Neural crest cell (in vitro differentiated cells): ENCODE measurements at places on chromosomes 3 and 15. TPM values are rescaled to one million over a fixed set of nuclear protein-coding genes. Genes with fewer than 3 reads are reported as not detected.

The MAP4 gene
- total RNA-seq, result 141 and 150 TPM in 2 replicates

The NR2E3 gene
- total RNA-seq, result not detected in 2 replicates

The ENTPD3 gene
- total RNA-seq, result not detected in 2 replicates

The ANKRD34C gene
- total RNA-seq, result not detected in 2 replicates

The GOLGA8S gene
- 0.25 and 0.33 TPM in 2 replicates for total RNA-seq

The GPR87 gene
- total RNA-seq, result not detected in 2 replicates

The NLGN1 gene
- 18.6 and 20.0 TPM in 2 replicates for total RNA-seq

The LMCD1 gene
- total RNA-seq, result 28.4 and 29.0 TPM in 2 replicates

The SPTBN5 gene
- total RNA-seq, result 0.77 and 1.1 TPM in 2 replicates

The EPHA6 gene
- 0.66 and 0.96 TPM in 2 replicates for total RNA-seq

The STARD5 gene
- total RNA-seq, result 2.4 and 2.7 TPM in 2 replicates

The NGRN gene
- 126 and 132 TPM in 2 replicates for total RNA-seq

The XIRP1 gene
- total RNA-seq, result not detected in 2 replicates

DNA sequence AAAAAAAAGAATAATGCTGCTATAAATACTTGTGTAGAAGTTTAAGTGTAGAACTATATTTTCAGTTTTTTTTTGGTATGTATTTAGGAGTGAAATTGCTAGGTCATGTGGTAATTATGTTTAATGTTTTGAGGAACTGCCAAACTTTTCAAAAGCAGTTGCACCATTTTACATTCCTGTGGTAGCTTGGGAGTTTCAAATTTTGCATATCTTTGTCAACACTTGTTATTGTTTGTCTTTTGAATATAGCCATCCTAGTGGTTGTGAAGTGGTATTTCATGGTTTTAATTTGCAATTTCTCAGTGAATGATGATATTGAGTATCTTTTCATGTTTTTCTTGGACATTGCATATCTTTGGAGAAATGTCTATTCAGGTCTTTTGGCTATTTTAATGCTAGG is 30.4 kb downstream of the SKIL start:
- DNase-seq, result no peak
- no peaks in the 10 kb centered on the region for H3K4me1 ChIP-seq
- no peak overlapping the region for H3K27ac ChIP-seq
- no peaks in the 10 kb centered on the region for H3K27me3 ChIP-seq
- H3K36me3 ChIP-seq, result peaks cover 12% of the 10 kb centered on the region

GRCh38 chr15:74626752-74627692 is 11.4 kb downstream of the CLK3 start:
- no peak overlapping the region for H3K4me3 ChIP-seq
- no peak overlapping the region for H3K27ac ChIP-seq
- H3K4me1 ChIP-seq, result no peaks in the 10 kb centered on the region

DNA sequence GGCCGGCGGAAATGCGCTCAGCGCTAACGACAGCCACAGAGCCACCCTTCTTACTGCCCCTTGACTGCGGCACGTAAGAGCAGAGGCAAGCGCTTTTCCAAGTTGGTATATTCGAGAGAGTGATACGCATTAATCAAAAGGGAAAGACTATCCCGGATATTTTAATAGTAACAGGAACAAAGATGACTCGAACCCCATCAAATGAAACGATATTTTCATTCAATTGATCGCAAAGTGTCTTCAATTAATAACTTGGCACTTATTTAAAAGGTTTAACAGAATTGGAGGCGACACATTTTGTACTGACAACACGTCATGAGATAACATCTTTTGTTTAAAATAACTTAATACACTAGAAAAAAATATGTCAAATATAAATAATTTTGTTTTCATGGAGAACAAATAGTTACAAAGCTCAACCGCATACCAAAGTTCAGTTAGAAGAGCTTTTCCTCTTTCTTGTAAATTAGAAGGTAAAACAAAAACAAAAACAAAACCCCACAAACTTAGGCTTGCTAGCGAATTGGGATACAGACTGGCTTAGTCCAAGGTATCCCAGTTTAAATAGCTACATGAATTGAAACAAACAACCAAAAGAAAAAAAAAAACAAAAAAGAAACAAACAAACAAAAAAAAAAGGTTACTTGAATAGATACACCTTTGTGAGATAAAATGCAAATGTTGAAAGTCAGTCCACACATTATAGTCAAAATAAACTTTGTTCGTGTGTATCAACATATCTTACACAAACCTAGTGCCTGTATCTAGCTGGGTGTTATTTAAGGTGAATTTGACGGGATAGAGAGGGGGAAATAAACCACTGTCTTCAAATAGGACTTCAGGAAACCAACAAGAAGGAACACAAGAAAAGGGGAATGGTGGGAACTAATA is 10.2 kb downstream of the SHOX2 start:
- DNase-seq, result no peak
- peaks cover 18% of the 10 kb centered on the region for H3K4me1 ChIP-seq
- H3K4me3 ChIP-seq, result peak overlapping the region; percentile 73
- H3K36me3 ChIP-seq, result peaks cover 2% of the 10 kb centered on the region

GRCh38 chr3:132669256-132669777 is 9.2 kb downstream of the UBA5 start:
- peaks cover 3% of the 10 kb centered on the region for H3K36me3 ChIP-seq
- peaks cover 6% of the 10 kb centered on the region for H3K4me1 ChIP-seq
- no peak for DNase-seq
- H3K27me3 ChIP-seq, result no peaks in the 10 kb centered on the region
- no peak overlapping the region for H3K4me3 ChIP-seq

DNA sequence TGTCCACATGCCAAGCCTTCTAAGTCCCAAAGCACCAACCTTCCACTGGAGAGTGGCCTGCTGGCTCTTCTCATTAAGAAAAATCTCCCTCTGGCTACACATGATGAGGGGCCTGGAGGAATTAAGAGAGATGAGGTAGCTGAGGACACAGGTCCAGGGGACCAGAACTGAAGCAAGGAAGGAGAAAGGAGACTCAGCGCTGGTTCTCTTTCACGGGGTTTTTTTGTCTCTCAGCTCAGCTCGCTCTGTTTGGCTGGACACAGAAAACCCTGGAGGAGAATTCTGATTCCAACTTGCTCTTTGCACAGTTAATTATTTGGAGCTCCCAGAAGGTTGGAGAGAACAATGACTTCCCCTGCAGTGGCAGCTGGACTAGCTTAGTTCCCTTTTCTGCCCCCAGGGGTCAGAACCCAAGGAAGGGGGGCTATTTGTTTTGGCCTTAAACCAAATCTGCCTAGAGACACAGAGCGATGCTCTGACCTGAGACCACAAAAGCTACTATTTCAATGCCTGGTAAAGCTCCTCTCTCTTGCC is 507.6 kb downstream of the FHIT start:
- peaks cover 33% of the 10 kb centered on the region for H3K4me1 ChIP-seq
- DNase-seq, result peak; percentile 49
- H3K4me3 ChIP-seq, result peak overlapping the region; percentile 5
- H3K36me3 ChIP-seq, result no peaks in the 10 kb centered on the region
- peak overlapping the region; percentile 14 for H3K27ac ChIP-seq
- no peaks in the 10 kb centered on the region for H3K27me3 ChIP-seq

GRCh38 chr3:105853801-105854432 is 14.9 kb downstream of the CBLB start:
- H3K27ac ChIP-seq, result no peak overlapping the region
- no peak for DNase-seq
- peaks cover 4% of the 10 kb centered on the region for H3K4me1 ChIP-seq
- H3K36me3 ChIP-seq, result peaks cover 17% of the 10 kb centered on the region

GRCh38 chr3:140252812-140253656 is 318.0 kb downstream of the CLSTN2 start:
- peak overlapping the region; percentile 87 for H3K27ac ChIP-seq
- DNase-seq, result no peak
- H3K36me3 ChIP-seq, result no peaks in the 10 kb centered on the region
- no peak overlapping the region for H3K4me3 ChIP-seq
- H3K4me1 ChIP-seq, result peaks cover 36% of the 10 kb centered on the region

DNA sequence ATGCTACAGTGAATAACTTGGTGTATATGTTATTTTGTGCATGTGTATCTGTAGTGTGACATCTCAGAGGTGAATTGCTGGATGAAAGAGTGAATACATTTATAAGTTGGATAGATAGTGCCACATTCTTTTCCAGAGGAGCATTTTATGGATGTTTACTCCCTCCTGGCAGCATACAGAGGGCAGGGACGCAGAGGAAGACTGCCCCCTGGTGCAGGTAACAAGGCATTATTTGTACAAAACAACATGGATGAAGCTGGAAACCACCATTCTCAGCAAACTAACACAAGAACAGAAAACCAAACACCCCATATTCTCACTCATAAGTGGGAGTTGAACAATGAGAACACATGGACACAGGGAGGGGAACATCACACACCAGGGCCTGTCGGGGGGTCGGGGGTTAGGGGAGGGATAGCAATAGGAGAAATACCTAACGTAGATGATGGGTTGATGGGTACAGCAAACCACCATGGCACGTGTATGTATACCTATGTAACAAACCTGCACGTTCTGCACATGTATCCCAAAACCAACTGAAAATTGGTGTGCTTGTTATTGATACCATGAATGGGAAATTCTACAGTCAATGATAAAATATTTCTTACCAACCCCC is 57.9 kb upstream of the CTXND1 start:
- DNase-seq, result peak; percentile 25
- no peak overlapping the region for H3K4me3 ChIP-seq
- no peaks in the 10 kb centered on the region for H3K36me3 ChIP-seq
- no peaks in the 10 kb centered on the region for H3K27me3 ChIP-seq

DNA sequence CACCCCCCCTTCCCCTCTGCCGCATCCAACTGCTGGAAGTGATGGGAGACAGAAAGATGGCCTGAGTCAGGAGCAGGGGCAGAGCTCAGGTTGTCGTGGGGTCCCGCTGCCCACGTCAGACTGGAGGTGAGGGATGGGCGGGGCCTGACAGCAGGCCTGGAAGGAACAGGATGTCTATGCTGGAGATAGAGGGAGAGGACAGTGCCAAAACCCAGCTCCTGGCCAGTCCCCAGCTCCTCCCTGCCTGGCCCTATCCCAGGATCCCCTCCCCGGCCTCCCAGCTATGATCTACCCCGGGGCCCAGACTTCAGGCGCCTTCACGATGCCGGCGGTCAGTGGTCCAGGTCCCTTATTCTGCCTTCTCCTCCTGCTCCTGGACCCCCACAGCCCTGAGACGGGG is at the start of gene LMAN1L:
TSS of gene LMAN1L (plus strand) at position 303 of the 400 bp plus-strand sequence. CDS start at position 323, 20 bp downstream.
- H3K4me3 ChIP-seq, result no peak within 1 kb of the TSS
- H3K36me3 ChIP-seq, result no peaks in the 10 kb centered on the region
- peaks cover 4% of the 10 kb centered on the region for H3K4me1 ChIP-seq
- peaks cover 5% of the 10 kb centered on the region for H3K27me3 ChIP-seq
- no peak for DNase-seq
- H3K27ac ChIP-seq, result peak within 1 kb of the TSS; percentile 37

GRCh38 chr3:105417525-105418289 is 51.0 kb downstream of the ALCAM start:
- H3K27me3 ChIP-seq, result no peaks in the 10 kb centered on the region
- H3K27ac ChIP-seq, result no peak overlapping the region
- no peak overlapping the region for H3K4me3 ChIP-seq
- DNase-seq, result no peak
- H3K4me1 ChIP-seq, result no peaks in the 10 kb centered on the region
- no peaks in the 10 kb centered on the region for H3K36me3 ChIP-seq

DNA sequence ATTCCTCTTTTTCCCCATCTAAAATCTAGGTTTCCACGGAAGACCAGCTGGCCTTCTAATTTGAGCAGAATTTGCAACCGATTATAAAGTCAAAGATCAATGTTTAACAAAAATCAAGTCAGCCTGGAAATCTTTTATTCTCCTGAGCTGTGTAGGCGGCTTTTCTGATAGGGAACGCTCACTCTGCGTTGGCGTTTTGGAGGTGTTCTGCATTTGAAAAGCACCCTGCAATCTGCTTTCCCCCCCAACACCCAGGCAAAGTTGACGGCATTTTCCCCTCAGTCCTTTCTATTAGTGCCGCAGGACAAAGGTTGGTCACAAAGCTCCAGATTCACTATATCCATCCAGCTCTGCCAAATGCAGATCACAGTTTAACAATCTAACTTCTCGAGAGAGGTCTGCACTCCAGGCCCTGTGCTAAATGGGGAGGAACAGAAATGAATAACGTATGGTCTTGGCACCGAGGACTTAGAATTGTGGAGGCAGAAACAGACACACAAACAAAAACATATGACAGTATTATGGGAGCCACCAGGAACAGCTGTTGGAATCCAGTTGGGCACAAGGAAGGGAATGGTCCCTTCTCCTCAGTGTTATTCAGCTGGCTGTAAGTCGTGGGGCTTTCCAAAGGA is 50.4 kb upstream of the LARS2 start:
- no peak overlapping the region for H3K4me3 ChIP-seq
- no peaks in the 10 kb centered on the region for H3K36me3 ChIP-seq
- peak overlapping the region; percentile 65 for H3K27ac ChIP-seq
- H3K27me3 ChIP-seq, result peaks cover 8% of the 10 kb centered on the region

DNA sequence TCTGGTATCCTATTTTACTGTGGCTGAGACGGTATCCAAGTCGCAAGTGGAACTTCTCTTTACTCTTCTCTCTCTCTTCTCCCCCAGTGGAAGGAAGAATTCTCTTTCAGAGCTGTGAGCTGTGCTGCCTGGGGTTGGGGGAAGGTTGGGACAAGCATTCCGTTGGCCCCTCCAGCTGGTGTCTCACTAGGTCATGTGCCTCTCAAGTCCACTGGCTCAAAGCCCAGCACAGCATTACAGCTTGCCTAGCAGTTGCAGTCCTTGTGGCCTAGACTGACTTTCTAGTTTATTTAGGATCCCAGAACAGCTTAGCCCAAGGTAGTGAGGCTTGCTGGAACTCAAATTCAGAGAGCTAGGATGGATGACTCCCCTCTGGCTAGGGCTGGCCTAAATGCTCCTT is 76.1 kb upstream of the SPATA16 start:
- H3K36me3 ChIP-seq, result no peaks in the 10 kb centered on the region
- H3K27ac ChIP-seq, result no peak overlapping the region
- DNase-seq, result no peak
- no peaks in the 10 kb centered on the region for H3K27me3 ChIP-seq

DNA sequence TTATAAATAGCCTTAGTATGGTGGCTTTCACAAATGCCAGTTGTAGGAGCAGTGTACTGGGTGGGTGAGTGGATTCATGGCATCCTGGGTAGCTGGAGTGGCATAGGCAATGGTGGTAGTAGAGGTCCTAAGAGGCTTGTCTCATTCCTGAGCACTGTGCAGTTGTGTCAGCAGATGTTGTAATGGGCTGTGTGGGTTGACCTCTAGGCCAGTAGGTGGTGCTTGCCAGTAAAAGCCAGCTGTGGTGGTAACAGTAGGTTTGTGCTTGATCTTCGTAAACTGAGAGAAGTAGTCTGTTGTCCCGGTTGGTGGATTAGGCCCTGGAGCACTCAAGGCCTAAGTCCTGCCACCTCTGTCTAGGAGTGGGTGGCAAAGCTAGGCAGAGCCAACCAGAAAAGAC is 149.7 kb upstream of the SUCLG2 start:
- no peak overlapping the region for H3K4me3 ChIP-seq
- no peaks in the 10 kb centered on the region for H3K4me1 ChIP-seq
- no peak for DNase-seq
- H3K27me3 ChIP-seq, result no peaks in the 10 kb centered on the region
- peaks cover 4% of the 10 kb centered on the region for H3K36me3 ChIP-seq
